ENCODE measurements at places on chromosomes 2 and 18.

GRCh38 chr18:59649591-59649990 lies 47.6 kb downstream of the CCBE1 start:
- no peak for DNase-seq

- no peak for DNase-seq
Measured at GRCh38 chr2:120605231-120605935, 130.3 kb upstream of the GLI2 start.

DNA sequence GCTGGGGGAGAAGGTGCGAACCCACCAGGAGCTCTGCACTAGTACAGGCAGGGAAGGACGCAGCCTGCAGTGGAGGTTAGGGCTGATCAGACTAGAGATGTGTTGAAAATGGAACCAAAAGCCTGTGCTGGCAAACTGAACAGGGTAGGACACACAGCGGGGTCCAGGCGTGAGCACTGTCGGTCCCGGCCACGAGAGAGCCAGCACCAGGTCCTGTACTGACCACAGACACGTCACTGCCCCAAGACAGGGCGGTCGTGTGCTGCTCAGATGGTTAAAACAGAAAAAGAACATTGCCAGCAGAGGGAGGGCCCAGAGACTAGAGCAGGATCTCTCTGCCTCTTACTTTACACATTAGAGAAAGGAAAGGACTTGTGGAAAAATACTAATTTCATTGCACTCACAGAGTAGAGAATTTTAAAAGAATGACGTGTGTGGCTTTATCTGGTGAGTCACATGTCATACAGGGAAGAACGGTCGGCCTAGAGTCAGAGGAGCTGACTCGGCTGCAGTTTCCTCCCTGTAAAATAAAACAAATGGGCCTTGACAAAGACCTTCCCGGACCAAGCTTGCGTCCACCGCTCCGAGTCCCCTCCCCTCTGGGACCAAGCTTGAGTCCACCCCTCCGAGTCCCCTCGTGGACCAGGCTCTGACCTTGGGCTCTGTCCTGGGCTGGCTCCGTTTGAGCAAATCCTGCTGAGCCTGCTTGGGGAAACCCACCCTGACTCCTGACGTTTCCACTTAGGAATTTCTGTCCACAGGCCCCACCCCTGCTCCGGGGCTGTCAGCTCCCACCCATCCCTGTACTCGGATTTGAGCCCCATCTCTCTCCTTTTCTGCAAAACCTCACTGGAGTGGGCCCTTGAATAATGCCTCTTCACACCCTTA lies 16.7 kb upstream of the ADI1 start:
- DNase-seq, result no peak

DNA sequence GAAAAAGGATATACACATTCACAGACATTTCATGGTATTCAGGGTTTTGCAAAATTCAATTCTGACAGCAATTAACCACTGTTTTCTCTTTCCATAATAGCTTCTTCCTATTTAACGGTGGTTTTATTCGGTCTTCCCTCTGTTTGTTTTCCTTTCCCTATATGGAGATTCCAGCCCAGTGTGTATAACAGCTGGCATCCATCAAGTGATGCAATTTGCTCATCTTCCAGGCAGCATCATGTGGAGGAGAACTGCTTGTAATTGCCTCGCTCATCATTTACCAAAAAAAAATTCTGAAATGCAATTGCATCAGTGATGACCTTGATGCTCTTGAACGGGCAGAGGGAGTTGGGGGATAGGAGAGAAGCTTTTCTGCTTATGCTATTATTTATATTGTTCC lies 165.9 kb upstream of the PGAP1 start:
- no peak for DNase-seq

DNA sequence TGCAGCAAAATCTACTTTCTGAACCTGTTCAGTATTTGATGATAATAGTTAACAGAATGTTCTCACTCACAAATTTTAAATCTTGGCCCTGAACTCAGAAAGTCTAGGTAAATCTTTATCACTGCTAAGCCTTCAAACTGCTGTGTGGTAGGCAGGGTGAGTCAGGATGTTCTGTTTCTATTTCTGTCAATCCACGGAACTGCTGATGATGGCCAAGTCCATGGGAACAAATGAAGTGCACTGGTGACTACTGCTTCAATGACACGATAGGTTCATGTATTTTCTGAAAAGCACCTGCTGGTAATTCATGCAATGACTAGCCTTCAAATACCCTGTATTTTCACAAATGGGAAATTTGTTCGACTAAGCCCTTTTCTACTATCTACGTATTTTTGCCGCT lies 14.2 kb downstream of the NIFK start:
- no peak for DNase-seq

GRCh38 chr2:45643543-45644542 lies 7.6 kb upstream of the PRKCE start:
- peak; percentile 22 for DNase-seq

- DNase-seq, result no peak
Measured at GRCh38 chr2:175166216-175166824, 1.7 kb downstream of the ATF2 start.

- no peak for DNase-seq
Measured at GRCh38 chr2:230895536-230896345, 29.3 kb downstream of the GPR55 start.

GRCh38 chr18:46632401-46633071 lies 24.5 kb downstream of the LOXHD1 start:
- DNase-seq, result peak; percentile 36

DNA sequence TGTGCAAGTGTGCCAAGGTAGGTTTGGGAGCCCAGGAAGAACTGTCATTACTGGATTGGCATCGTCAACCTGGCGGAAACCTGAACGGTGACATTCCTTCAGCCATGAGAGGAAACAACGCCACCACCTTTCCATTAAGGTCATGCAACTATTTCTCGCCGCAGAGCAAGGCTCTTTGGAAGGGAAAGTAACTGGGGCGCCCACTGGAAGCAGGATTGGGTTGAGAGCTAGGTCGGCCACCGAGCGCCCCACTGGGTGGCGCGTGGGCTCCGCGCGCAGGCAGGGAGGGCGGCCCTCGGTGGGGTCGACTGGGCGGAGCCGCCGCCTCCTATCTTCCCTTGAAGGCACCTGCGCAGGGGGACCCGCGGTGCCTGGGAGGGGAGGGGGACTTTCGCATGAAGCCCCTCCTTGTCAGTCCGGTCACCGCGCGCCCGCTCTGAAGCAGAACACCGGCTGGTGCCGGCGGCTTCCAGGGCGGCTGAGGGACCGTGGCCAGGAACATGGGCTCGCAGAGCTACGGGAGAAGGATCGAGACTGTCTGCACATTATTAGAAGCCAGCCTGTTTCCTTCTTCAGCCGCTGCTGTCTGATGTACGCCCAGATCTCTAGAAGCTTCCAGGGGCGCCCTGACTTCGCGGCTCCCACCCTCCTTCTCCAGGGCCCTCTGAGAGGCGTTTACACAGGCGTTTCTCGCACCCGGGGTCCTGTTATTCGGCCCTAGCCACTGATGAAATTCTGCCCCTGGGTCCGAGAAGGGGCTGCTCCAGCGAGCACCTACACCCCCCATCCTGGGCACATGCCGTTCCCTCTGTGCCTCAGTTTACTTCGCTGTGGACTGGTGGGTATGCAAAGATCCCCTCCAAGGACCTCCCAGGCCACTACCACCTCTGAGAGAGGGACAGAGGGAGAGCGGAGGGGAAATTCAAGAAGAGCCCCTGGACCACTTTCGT lies 27.3 kb upstream of the MAL start:
- no peak for DNase-seq

DNA sequence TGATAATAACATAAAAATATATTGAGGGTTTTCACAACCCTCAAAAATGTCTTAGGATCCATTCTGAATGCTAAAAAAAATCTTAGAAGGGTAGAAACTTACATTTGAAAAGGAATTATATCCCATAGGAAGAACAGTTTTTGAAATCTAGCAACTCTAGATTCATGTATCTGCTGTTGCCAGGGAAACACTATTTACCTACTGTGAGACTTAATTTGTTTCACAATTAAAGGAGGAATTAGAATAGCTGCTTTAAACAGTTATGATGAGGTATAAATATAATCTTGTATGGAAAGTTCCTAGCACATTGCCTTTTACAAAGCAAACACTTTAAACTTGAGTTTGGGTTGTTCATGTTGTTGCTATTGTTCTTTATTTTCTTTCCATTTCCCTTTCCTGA lies 988.2 kb downstream of the SUCLG1 start:
- no peak for DNase-seq

DNA sequence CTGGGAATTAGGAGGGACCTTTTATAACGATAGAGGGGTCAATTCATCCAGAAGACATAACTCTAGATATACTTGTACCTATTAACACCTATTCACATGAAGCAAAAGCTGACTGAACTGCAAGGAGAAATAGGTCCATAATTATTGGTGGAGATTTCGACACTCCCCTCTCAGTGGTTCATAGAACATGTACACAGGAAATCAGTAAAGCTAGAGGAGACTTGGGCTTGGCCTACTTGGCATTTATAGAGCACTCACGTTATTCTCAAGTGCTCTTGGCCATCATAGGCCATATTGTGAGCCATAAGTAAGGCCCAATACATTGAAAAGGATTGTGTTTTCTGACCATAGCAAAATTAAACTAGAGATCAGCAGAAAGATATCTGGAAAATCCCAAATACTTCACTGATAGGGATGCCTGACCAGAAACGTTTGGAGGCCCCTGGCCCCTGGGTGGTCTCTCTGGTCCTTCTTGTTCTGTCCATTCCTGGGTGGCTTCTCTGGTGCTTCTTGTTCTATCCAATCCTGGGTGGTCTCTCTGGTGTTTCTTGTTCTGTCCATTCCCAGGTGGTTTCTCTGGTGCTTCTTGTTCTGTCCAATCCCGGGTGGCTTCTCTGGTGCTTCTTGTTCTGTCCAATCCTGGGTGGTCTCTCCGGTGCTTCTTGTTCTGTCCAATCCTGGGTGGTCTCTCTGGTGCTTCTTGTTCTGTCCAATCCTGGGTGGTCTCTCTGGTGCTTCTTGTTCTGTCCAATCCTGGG lies 49.0 kb downstream of the SNED1 start:
- no peak for DNase-seq

DNA sequence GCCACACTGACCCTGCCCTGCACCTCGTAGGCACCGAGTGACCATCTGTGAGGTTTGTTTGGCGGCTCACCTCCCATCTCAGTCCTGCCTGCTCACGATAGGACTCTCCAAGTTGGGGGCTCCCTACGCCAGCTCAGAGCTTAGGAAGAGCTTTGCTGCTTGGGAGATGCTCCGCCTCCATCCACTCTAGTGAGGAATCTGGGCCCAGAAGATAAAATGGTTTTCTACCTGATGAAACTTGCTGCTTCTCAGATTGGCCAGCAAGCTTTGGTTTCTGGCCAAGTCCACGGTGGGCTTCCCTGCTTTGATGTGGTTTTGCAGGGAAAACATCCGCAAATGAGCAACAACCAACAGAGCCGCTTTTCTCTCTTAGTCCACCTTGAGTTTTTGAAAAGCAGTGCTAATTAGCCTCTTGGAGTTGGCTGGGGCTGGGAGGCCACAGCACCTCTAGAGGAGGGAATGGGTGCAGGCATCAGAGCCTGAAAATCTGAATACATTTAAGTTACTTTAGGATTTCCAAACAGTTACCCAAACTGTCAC lies 42.2 kb downstream of the THNSL2 start:
- DNase-seq, result no peak

- peak; percentile 39 for DNase-seq
Measured at GRCh38 chr18:53457068-53457467, 767.4 kb downstream of the MBD2 start.

DNA sequence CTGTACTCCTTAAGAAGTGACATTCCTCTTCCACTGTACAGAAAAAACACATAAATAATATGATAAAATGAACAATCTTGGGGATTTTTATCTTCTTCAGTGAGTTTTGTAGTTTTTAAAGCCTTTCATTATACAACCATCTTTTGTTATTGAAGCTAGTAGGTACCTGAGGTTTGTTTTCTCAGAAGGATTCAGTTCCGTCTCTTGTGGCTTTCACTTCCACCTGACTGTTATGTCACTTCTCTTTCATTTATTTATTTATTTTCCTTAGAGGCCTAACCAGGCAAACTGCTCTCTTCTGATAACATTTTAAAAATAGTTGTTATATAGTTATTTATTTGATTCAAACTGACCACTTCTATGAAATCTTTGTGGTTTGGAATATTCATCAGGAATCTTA lies 464.2 kb downstream of the CCDC85A start:
- DNase-seq, result no peak

DNA sequence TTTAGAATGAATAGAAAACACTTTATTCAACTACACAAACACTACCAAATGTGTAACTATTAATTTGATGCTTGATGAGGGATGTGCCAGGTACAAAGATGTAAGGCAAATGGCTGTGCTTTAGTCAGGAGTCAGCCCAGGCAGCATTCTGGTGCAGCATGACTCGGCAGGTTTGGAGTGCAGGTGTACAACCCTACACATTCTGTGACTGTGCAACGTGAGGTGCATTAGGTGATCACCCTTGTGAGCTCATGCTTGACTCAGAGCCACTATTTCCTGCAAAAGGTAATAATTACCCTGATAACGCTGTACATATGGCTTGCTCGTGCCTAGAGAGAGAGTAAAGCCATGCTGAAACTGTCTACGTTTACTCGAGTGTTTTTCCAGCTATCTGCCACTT lies 288.7 kb upstream of the DSEL start:
- no peak for DNase-seq

- DNase-seq, result no peak
Measured at GRCh38 chr2:205270689-205271088, 411.6 kb upstream of the NRP2 start.

DNA sequence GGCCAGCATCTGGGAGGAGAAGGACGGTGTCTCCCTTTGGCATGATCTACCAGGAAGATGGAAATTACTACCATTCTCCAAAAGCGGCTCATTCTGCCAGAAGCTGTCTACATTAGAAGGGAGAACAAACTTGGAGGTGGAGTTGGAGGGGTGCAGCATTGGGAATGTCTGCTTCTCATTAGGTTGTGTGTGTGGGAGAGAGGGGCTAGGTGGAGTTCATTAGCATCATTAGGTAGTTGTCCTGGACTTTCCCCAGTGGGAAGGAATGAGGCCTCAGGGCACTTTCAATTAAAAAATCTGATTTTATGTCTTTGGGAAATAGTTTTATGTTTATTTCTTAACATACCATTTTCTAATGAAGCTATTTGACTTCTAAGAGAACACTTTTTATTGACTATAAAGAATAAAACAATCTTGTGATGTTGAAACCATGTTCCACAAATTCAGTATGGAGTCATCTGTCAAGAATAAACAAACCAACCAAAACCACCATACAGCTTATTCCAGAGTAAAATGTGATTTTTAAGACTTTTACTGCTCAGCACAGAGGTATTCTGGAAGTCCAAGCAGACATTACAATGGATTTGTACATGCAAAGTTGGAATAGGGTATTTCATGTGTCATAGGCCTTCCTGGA lies 60.6 kb downstream of the VAPA start:
- DNase-seq, result no peak

GRCh38 chr2:129757915-129758783 lies 221.3 kb upstream of the RAB6C start:
- DNase-seq, result no peak

GRCh38 chr2:97751752-97752151 lies 38.4 kb downstream of the ZAP70 start:
- DNase-seq, result no peak

All from hippocampal formation (tissue), 2 donors.